Cortex of kidney (tissue), 1 donor: ENCODE measurements at places on chromosomes 7 and 10.

GRCh38 chr10:111116762-111117445 is 40.1 kb downstream of the ADRA2A start:
- no peak for DNase-seq

GRCh38 chr7:79711660-79712059 is 258.2 kb upstream of the MAGI2 start:
- DNase-seq = no peak

DNA sequence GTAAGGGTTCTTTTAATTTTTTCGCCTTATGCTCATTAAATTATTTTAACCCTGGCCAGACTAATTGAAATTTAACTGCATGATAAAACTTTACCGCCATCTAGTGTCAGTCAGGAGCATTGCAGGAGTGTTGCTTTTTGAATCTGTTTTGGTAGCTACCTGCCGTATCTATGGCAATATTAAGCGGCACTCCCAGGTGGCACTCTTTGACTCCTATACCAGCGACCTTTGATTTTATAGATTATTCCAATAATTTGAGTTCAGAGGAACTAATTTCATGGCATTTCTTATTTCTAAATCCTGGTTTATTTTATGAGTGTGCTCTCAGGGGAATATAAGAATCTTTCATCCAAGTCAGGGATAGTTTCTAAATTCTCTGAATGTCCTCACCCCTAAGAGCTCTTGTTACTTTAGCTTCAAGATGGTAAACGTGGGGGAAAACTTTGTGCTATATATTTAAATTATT is 198.9 kb downstream of the REEP3 start:
- DNase-seq = no peak

GRCh38 chr10:69405221-69405620 is 11.5 kb downstream of the TACR2 start:
- DNase-seq = no peak

- no peak for DNase-seq
These were observed 71.3 kb upstream of the ARMC3 start for GRCh38 chr10:22856444-22857074.

DNA sequence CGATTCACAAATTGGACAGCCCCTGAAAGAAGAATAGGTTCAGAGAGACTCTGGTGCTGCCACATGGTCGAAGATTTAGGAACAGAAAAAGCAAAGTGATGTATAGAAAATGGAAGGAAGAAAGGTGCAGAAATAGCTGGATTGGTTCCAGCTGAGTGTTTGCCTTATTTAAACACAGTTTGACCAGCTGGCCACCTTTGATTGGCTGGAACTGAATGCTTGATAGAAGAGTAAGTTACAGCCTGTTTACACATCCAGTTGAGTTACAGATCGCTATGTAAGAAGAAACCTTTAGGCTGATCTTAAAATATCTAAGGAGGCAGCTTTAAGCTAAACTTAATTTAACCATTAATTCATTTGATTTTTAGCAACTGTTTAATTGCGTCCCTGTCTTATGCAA is 40.3 kb upstream of the KAT6B start:
- no peak for DNase-seq

GRCh38 chr7:134245253-134245652 is 71.5 kb downstream of the SLC35B4 start:
- DNase-seq = no peak

- no peak for DNase-seq
These were observed 52.5 kb upstream of the SEPTIN7 start for GRCh38 chr7:35748371-35748770.

- no peak for DNase-seq
These were observed 1.7 kb upstream of the HOXA4 start for GRCh38 chr7:27132214-27132613.

- DNase-seq = no peak
These were observed 107.2 kb upstream of the PPIF start for GRCh38 chr10:79239924-79240581.

GRCh38 chr7:92833766-92834506 is 2.4 kb downstream of the CDK6 start:
- DNase-seq = no peak

GRCh38 chr10:12938271-12938670 is 63.2 kb downstream of the CCDC3 start:
- no peak for DNase-seq

GRCh38 chr7:15603124-15603523 is 41.3 kb upstream of the AGMO start:
- DNase-seq = no peak

- no peak for DNase-seq
These were observed 1.1 kb downstream of the MEPCE start for GRCh38 chr7:100430493-100431285.

DNA sequence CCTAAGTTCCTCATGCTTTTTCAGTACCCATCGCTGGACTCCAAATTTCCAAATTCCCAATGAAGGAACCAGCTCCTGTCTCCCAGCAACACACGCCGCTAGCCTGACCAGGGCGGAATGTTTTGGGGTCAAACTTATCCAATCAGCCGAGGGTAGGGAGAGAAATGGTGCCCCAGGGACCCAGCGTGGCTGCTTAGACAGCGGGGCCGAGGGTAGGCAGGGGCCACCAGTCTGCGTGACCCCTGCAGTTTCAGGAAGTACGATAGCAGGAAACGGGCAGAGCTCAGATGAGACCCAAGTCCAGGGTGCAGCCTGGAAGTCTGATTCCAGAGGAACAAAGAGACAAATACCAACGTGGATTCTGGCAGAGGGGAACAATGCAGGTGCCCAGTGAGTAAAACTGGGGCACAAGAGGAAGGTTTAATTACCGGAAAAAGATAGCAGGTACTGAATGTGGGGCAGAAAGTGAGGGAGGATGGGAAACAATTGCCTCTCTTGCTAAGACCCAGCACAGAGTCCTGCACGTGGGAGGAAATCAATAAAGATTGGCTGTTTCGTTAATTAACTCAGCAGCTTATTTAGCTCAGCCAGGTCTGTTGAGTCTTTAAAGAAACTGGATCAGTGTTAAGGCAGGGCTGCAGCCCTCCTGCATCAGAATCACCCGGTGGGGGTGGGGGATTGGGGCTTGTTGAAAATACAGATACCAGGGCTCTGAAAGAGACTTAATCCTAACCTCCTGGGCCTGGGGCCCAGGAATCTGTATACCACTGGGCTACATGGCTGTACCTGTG is 50.4 kb upstream of the NFE2L3 start:
- no peak for DNase-seq

- no peak for DNase-seq
These were observed 26.7 kb upstream of the CD36 start for GRCh38 chr7:80611779-80612178.

DNA sequence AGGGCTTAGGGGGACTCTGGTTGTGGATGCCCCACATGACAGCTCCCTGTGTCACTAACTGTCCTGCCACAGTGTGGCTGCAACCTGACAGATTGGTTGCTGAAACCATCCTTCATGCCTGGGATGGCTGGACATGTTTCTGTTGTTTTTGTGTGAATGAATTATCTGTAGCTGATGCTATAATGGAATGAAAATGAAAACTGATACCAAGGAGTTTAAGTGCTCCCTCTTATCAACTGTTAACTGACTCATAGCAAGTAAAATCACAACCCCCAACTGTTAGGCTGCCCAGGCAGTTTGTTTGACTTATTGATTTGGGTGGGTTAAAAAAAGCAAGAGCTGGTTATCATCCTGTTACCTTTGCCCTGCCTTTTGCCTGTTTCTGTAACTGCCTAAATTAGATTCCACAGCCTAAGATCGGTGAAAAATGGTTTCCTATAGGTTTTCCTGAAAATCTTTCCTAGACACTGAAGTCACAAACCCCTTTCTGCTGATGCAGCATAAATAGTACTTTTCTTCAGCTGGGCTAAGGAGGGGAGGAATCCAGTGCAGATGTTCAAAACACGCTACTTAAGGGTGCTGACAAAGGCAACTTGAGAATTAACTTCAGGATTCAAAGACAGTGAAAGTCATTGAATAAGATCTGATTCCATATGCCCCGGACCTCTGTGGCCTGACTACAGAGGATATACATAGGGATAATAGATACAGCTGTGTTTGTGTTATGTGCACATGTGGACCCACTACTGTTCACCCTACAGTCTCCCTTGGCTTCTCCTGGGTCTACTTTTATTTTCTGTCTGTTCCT is 5.7 kb downstream of the FRAT2 start:
- DNase-seq = no peak

- no peak for DNase-seq
These were observed 77.9 kb upstream of the SAMD8 start for GRCh38 chr10:75033399-75034130.

DNA sequence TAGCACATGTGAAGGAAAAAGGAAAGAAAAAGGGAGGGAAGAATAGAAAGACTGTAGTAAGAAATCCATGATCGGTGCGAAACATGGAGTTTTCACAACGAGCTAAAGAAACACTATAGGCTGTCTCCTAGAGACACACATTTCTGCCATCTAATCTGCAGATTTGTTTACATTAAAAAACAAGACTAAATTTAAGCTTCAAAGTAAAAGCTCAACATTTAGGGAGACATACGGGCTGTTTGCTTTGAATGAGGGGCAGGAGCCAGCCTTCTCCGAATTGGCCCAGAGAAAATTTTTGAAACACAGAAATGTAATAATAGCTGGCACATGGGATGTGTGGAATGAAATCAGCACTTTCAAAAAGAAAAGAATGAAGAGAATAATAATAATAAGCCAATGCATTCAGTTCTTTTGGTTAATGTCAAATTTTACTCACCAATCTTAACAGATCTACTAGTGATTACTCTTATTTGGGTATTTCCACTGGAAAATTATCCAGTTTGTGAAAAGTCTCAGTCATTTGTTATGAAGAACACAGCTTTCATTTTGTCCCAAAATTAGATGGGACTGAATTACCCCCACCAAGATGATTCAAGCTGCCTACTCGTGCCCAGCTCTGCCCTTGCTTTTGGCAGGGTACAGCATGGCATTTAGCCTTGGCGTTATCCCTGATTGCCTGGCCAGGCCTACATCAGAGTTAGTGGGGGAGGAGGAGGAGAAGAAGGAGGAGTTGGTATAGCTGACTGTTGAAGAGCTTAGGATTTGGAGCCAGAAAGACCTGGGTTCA is 47.1 kb downstream of the MTURN start:
- DNase-seq = no peak

DNA sequence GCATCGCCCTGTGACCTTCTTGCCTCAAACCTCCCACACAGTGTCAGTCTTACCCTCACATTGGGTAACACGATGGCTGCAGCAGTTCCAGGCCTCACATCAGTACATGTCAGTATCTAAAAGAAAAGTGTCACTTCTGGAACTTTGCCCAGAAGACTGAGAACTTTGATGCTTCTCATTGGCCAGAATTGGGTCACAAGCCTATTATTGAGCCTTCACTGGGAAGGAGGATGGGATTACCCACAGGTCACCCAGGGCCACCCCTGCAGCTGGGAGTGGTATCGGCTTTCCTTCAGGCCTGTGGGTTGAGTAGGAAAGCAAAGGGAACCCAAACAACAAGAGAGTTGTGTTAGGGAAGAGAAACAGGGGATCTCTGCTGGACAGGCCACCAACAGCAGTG is 111.5 kb downstream of the NPY start:
- DNase-seq = no peak

GRCh38 chr10:113096128-113096996 is 146.3 kb downstream of the TCF7L2 start:
- DNase-seq = no peak

DNA sequence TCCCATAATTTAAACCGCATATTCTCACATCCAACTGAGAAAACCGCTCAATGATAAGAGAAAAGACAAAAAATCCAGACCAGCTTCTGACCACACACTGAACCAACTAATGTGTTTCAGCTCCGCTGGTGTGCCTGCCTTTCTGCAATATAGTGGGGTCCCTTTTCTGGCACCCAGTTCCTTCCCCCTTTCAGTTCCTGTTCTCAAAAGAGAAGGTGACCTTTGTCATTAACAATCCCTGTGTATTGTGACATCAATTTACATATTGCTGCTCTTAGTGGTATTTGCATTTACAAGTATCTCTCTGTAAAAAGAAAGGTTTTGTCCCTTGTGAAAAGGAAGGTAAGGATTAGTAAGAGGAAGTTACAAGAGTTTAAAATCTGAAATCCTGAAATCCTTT is 1.4 kb downstream of the PPP1R17 start:
- no peak for DNase-seq

GRCh38 chr10:112643600-112644264 is 196.7 kb downstream of the VTI1A start:
- DNase-seq = no peak

DNA sequence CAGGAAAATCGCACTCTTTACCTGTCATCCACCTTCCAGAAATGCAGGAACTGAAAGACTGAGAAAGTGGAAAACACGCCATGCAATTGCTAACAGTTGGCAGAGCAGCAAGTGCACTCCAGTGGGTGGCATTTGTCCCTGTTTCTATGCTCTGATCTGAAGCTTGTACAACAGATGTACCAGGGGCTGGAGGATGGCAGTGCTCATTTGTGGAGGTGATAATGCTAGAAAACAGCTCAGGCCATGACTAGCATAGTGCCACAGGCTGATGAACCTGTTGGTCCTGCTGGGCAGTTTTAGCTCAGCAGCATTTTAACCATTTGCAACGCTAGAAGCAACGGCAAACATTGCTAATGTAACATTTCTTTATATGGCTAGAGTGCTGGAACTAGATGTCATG is 199.9 kb upstream of the NRP1 start:
- DNase-seq = no peak

DNA sequence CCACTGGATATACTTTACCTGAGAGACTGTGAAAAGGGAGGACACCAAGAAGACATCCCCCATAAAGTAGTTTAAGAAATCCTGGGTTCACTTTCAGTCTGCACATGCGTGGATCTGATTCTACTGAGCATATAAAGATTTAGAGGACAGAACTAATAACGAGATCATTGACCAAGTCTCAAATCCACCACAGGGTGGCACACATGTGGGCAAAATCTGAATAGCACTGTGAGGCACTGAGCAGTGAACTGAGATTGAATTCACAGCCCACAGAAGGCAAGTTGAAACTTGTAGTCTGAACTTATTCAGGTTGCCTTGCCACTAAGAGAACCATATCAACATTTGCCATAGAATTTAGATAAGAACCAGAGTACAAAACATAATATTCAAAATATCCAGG is 818.6 kb downstream of the GRID1 start:
- no peak for DNase-seq

GRCh38 chr7:35755711-35756110 is 45.1 kb upstream of the SEPTIN7 start:
- DNase-seq = no peak

GRCh38 chr7:144725070-144725469 is 110.8 kb downstream of the TPK1 start:
- no peak for DNase-seq

GRCh38 chr10:60235001-60235400 is 154.7 kb downstream of the ANK3 start:
- no peak for DNase-seq

DNA sequence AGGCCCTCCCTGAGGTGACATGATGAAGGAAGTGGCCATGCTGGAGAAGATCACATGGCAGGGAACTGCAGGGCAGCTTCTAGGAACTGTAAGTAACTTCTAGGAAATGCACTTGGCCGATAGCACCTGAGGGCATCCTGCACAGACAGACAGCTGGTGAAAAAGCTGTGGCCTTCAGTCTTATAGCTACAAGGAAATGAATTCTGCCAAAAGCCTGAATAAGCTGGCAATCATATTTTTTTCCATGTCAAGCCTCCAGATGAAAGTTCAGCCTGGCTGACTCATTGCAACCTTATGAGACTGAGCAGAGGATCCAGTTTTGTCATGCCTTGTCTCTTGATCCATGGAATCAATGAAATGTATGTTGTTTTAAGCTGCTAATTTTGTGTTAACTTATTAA is 91.1 kb upstream of the CACNA2D1 start:
- no peak for DNase-seq

- no peak for DNase-seq
These were observed 68.0 kb upstream of the CCNY start for GRCh38 chr10:35268323-35268722.

GRCh38 chr10:21623291-21623690 is 89.3 kb downstream of the MLLT10 start:
- no peak for DNase-seq
